Adrenal gland (tissue), 19 donors: ENCODE measurements at places on chromosomes 6 and 20. TPM values are rescaled to one million over a fixed set of nuclear protein-coding genes. Genes with fewer than 3 reads are reported as not detected.

DNA sequence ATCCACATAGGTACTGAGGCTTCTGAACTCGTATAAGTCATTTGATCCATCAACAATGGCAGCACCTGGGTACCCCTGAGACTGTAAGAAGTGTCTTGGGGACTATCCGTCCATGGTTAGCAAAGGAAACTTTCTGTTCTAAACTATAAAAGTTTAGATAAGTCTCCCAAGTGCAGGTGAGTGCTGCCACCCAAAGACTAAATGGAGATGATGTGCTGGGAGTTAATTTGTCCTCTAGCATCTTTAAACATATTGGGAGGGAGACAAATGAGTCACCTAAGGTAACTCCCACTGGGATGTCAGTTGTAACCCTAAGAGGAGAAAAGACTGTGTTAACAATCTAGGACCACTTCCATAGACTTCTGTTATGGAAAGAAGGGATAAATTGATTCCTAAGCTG lies 6.2 kb downstream of the BEND6 start:
- no peaks in the 10 kb centered on the region for H3K4me1 ChIP-seq
- H3K27ac ChIP-seq: no peak overlapping the region
- no peak overlapping the region for H3K4me3 ChIP-seq
- peaks cover 8% of the 10 kb centered on the region for H3K27me3 ChIP-seq
- H3K36me3 ChIP-seq: no peaks in the 10 kb centered on the region

The LBP gene
- 2.0 TPM for total RNA-seq

DNA sequence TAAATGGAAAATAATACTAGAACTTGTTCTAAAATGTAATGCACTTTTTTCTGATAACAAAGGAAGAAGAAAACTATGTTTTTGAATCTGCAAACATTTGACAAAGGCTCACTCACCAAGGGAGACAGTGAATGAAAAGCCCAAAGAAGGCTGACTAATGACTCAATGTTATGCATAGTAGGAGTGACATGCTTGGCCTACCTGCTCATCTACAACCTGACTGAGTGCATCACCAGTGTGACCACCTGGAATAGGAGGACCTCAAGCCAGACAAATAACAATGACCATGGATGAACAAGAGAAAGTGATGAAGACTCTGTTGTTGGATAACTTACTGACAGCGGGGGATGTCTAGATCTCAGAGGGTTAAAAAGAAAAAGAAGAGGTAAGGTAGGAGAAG lies 157.2 kb downstream of the SIM1 start:
- no peaks in the 10 kb centered on the region for H3K27me3 ChIP-seq
- H3K4me1 ChIP-seq: no peaks in the 10 kb centered on the region
- H3K27ac ChIP-seq: no peak overlapping the region

GRCh38 chr20:22826306-22827230 lies 208.5 kb upstream of the SSTR4 start:
- DNase-seq: no peak
- no peaks in the 10 kb centered on the region for H3K36me3 ChIP-seq
- H3K27ac ChIP-seq: no peak overlapping the region
- H3K4me1 ChIP-seq: no peaks in the 10 kb centered on the region

The RAET1L gene
- total RNA-seq: not detected

The TBC1D7 gene
- 9.9 TPM for total RNA-seq

The CCN5 gene
- 115 TPM for total RNA-seq

DNA sequence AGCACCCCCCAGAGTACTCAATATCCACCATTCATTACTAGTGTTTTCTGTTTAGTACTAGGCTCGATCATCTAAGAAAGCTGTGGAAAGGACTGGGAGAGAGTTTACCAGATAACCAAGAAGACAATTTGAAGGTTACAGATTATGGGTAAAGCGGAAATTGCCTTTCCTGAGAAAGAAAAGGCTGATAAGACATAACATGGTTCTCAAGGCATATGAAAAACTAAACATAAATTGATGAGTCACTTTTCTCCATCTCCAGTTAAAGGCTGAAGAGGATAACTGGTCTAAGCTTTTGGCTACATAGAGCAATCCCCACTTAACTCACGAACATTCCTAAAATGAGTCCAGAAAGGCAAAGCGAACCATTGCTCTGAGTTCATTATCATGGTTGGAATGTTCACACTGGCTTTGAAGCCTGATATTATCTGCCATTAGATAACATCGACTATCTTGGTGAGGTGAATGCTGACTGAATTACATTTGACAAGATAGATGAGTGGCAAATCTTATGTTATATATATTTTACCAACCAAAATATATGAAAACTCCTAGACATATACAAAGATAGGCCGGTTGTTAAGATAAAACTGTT lies 65.8 kb downstream of the BTBD9 start:
- H3K27me3 ChIP-seq: no peaks in the 10 kb centered on the region
- H3K4me1 ChIP-seq: no peaks in the 10 kb centered on the region
- H3K4me3 ChIP-seq: no peak overlapping the region
- no peak for DNase-seq

DNA sequence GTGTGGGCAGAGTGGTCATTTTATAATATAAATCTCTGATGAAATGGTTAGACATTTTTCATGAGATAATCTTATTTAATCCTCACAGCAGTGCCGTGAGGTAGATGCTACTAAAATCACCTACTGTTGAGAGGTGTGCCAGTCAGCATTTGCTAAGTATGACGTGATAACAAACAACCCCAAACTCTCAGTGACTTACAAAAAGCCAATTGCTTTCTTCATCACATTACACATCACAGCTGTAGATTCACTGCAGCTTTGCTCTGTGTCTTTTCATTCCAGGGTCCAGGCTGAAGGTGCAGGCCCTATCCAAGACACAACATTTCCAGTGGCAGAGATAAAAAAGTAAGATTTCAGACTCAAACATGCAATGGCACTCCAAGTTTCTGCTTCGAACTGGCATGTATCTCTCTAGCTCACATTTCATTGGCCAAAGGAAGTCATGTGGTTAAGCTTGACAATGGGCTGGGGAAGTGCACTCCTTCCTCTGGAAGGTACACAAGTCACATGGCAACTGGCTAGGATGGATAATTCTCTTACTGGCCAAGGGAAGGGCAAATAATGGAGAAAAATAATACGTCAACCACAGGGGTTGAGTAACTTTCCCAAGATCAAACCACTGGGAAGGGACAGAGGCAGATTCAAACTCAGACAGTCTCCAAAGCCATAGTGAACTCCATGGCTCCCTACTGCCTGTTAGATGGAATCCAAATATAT lies 69.5 kb upstream of the EPB41L1 start:
- no peaks in the 10 kb centered on the region for H3K36me3 ChIP-seq
- no peak for DNase-seq
- H3K27ac ChIP-seq: no peak overlapping the region
- H3K4me3 ChIP-seq: no peak overlapping the region
